Neuronal stem cell (in vitro differentiated cells): ENCODE measurements at places on chromosomes 1 and 21.

- peak; percentile 48 for DNase-seq
These were observed 35.2 kb downstream of the DNASE2B start for GRCh38 chr1:84433258-84434080.

DNA sequence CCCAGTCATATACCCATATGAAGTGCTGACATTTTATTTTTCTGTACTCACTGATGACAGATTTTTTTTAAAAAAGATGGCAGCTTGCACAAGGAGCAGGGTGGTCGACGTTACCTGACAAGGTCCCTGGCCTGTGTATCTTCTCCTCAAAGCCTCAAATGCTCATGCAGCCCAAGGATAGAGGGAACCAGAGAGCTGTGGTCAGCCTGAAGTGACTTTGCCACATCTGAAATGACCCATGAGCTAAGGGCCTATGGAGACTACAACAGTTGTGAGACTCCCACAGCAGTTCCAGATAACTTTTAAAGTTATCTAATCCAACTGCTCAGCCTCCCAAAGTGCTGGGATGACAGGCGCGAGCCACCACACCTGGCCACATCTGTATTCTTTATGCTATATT, 131.1 kb downstream of the GLUL start:
- DNase-seq = no peak

GRCh38 chr1:28822799-28823198, 10.8 kb downstream of the OPRD1 start:
- DNase-seq = no peak

GRCh38 chr1:166057650-166058049, 109.2 kb downstream of the FAM78B start:
- no peak for DNase-seq

GRCh38 chr1:42924082-42924850, 34.4 kb downstream of the SLC2A1 start:
- peak; percentile 95 for DNase-seq

DNA sequence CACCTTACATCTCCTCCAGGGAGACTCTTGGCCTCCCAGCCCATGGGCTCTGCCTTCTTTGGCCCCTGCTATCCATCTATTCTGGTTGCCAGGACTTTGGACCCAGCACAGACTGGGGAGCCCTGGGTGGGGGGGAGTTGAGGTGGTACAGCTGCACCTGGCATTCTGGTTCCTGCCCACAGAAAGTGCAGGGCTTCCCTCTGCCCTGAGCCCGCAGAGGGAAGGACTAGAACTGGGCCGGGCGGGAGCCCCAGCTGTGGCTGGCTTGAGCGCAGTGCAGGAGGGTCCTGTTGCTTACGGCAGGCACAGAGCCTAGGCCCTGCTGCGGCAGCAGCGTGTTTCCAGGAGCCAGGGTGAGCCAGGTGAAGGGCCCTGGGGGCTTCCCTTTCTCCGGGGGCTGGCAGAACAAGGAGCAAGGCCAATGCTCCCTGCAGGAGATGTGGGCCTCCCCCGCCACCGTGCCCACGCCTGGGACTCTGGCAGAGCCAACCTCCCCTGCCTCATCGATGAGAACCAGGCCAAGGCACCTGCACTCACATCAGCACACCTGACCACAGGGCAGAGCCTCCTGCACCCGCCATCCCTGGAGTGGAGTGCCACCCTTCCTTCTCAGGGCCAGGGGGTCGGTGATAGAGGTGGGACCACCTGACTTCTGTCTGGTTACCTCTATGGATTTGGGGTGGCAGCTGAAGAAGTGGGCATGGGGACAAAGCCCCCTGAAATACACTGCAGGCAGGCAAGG, 16.1 kb downstream of the PARS2 start:
- no peak for DNase-seq

- DNase-seq = no peak
These were observed 1.0 kb downstream of the FTCD start for GRCh38 chr21:46154155-46154954.

GRCh38 chr1:91080650-91081049, 58.8 kb upstream of the ZNF644 start:
- no peak for DNase-seq

- no peak for DNase-seq
These were observed 591 bp downstream of the MRPL37 start for GRCh38 chr1:54200519-54200997.

GRCh38 chr1:182029002-182029378, 32.5 kb downstream of the ZNF648 start:
- DNase-seq = no peak

- DNase-seq = no peak
These were observed 107.0 kb upstream of the TSPAN2 start for GRCh38 chr1:115196296-115196695.

DNA sequence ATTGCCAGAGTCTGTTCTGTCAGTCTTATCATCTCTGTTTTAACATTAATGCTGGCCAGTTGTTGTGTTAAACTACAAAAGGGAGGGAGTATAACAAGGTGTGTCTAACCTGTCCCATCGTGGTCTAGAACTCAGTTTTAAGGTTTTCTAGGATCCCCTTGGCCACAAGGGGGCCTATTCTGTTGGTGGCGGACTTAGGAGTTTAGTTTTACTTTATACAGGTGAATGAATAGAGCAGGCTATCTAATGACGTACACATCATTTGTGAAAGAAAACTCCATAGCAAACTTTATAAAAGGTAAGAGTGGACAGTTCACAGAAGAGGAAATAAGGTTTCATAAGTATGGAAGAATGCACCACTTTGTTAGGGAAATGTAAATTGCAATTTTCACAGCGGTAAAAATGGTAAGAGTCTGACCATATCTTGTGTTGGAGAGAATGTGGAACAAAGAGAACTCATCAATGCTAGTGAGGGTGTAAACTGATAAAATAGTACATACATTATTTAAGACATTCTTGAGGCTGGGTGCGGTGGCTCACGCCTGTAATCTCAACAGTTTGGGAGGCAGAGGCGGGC, 2.5 kb upstream of the ATF6 start:
- no peak for DNase-seq

GRCh38 chr1:118711356-118711755, 276.8 kb downstream of the TBX15 start:
- no peak for DNase-seq

GRCh38 chr1:212609701-212610574, 1.4 kb downstream of the ATF3 start:
- DNase-seq = no peak

- no peak for DNase-seq
These were observed 6.6 kb upstream of the AZIN2 start for GRCh38 chr1:33074193-33074945.

DNA sequence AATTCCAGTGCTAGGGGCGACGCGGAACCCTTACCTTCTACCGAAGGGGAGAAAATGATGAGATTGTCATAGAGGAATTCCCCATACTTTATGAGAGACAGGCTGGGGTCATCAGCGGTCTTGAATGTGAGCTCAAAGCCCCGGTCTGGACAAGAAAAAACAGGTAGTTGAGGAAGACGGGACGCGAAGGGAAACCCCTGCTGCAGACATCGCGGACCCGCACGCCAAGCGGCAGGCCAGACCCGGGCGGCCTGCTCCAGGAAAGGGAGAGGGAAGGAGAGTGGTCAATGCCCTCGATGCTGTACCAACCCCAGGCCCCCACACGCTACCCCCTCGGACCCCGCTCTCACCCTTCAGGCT, 342 bp downstream of the DDOST start:
- DNase-seq = no peak

GRCh38 chr21:15671188-15671587, 58.6 kb upstream of the USP25 start:
- DNase-seq = no peak

DNA sequence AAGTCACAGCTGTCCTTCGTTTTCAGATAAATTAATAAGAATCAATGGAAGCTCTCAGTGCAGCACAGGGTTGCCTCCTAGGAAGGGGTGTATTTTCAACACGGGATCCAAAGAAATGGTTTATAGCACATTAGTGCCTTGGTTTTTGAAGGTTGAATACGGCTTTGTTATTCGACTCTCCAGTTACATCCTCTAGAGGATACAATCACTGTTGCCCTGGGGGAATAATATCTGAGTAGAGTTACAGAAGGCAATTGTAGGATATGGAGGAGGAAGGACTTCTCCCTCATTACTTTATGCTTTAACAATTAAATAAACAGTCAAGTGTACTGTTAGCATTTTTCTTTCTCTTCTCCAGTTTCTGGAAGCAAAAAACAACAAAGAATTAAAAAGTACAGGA, 14.3 kb upstream of the ZNF326 start:
- no peak for DNase-seq

DNA sequence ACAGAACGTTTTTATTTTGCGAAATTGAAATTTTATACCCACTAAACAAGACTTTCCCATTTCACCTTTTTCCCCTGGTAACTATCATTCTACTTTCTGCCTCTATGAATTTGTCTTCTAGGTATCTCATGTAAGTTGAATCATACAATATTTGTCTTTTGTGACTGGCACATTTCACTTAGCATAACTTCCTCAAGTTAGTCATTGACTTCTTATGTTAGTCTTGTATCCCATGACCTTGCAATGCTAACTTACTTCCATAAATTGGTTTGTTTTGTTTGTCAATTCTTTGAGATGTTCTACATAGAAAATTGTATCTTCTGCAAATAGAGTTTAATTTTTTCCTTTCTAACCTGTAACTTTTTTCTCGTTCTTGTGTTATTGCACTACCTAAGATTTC, 26.9 kb downstream of the SH3BP5L start:
- DNase-seq = no peak

GRCh38 chr1:210233495-210234328, 1.1 kb downstream of the SERTAD4 start:
- DNase-seq = peak; percentile 53
